ENCODE measurements at places on chromosomes 7 and 10. TPM values are rescaled to one million over a fixed set of nuclear protein-coding genes. Genes with fewer than 3 reads are reported as not detected.

- no peak overlapping the region for H3K4me3 ChIP-seq
- H3K27ac ChIP-seq, result no peak overlapping the region
- no peaks in the 10 kb centered on the region for H3K4me1 ChIP-seq
- no peaks in the 10 kb centered on the region for H3K27me3 ChIP-seq
- H3K36me3 ChIP-seq, result no peaks in the 10 kb centered on the region
These were observed 237.1 kb downstream of the COBL start for GRCh38 chr7:51079494-51079893.

- H3K27me3 ChIP-seq, result no peaks in the 10 kb centered on the region
- no peaks in the 10 kb centered on the region for H3K4me1 ChIP-seq
- no peak overlapping the region for H3K27ac ChIP-seq
- no peaks in the 10 kb centered on the region for H3K36me3 ChIP-seq
- H3K4me3 ChIP-seq, result no peak overlapping the region
These were observed 103.9 kb upstream of the WAC start for GRCh38 chr10:28429045-28429444.

The HTR5A gene
- not detected for total RNA-seq

GRCh38 chr7:156028521-156028920, 216.3 kb upstream of the SHH start:
- H3K4me1 ChIP-seq, result no peaks in the 10 kb centered on the region
- no peaks in the 10 kb centered on the region for H3K27me3 ChIP-seq
- no peak overlapping the region for H3K4me3 ChIP-seq
- H3K36me3 ChIP-seq, result no peaks in the 10 kb centered on the region

The CYP26A1 gene
- total RNA-seq, result not detected

DNA sequence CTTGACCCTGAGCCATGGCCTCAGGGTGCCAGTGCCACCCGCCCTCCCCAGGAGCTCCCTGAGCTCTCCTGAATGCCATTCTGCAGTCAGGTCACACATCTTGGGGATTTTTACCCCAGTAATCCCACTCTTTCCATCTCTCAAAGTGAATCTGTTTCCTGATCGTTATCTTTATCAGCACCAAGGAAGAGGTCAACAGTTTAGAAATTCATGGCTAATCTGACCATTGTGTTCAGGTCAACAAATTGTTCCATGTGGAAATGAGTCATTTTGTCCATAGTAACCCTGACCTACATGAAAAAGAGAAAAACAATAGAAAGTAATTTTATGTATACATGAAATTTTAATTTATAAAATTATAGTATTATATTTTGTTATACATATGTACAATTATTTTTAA, 28.8 kb upstream of the ZNF488 start:
- H3K36me3 ChIP-seq, result no peaks in the 10 kb centered on the region
- no peaks in the 10 kb centered on the region for H3K4me1 ChIP-seq
- H3K27ac ChIP-seq, result no peak overlapping the region

- no peak overlapping the region for H3K4me3 ChIP-seq
- H3K27me3 ChIP-seq, result no peaks in the 10 kb centered on the region
- no peaks in the 10 kb centered on the region for H3K4me1 ChIP-seq
- H3K27ac ChIP-seq, result no peak overlapping the region
These were observed 112.0 kb downstream of the PDE1C start for GRCh38 chr7:31958226-31958625.

DNA sequence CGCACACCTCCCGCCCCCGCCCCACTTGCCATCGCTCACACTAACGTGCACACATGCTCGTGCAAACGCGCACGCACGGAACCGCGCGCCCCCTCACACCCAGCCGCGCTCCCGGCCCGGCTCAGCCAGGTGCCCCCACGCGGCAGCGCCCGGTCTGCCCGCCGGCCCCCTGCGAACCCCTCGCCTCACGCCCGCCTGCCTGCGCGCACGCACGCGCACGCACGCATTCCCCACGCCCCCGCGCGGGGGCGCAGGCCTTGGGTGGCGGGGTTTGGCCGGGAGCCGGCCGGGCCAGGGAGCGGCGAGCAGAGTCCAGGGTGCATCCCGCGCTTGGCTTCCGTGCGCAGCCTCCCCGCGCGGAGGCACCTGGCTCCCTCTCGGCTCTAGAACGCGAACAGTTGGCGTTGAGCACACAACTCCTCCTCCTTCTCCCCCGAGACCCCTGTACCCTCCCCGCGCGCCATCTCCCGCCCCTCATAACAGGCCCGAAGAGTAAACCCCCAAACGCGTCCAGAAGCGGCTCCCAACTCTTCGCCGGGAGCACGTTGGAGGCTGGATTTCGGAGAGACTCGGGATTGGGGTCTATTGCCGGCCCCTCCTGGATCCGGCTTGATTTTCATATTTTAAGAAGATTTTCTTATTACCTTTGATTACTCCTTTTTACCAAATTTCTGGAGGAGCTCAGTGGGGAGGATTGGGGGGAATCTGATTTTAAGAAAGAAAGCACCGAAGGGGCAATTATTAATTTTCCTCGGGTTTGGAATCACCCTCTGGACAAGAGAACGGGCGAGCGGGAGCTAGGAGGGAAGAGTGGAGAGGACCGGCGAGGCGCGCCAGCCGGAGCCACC, 527 bp upstream of the SORCS3 start:
- no peak for DNase-seq
- no peak overlapping the region for H3K4me3 ChIP-seq
- H3K27me3 ChIP-seq, result no peaks in the 10 kb centered on the region
- H3K36me3 ChIP-seq, result no peaks in the 10 kb centered on the region

The WNT2 gene
- 4.7 TPM for total RNA-seq

GRCh38 chr7:24365606-24366005, 81.6 kb downstream of the NPY start:
- no peak overlapping the region for H3K4me3 ChIP-seq
- no peak overlapping the region for H3K27ac ChIP-seq
- no peaks in the 10 kb centered on the region for H3K36me3 ChIP-seq
- no peaks in the 10 kb centered on the region for H3K27me3 ChIP-seq
- H3K4me1 ChIP-seq, result no peaks in the 10 kb centered on the region

The TDRD1 gene
- total RNA-seq, result 0.78 TPM

The SUFU gene
- 11.3 TPM for total RNA-seq

GRCh38 chr10:99779335-99779734, 3.1 kb upstream of the ABCC2 start:
- no peak overlapping the region for H3K4me3 ChIP-seq
- H3K4me1 ChIP-seq, result no peaks in the 10 kb centered on the region
- no peaks in the 10 kb centered on the region for H3K36me3 ChIP-seq
- no peak for DNase-seq
- no peaks in the 10 kb centered on the region for H3K27me3 ChIP-seq

The IGFBP1 gene
- not detected for total RNA-seq

All from aorta (tissue), 5 donors.